Effector memory CD4-positive, alpha-beta T cell (primary cell): ENCODE measurements at places on chromosomes 6 and 20.

DNA sequence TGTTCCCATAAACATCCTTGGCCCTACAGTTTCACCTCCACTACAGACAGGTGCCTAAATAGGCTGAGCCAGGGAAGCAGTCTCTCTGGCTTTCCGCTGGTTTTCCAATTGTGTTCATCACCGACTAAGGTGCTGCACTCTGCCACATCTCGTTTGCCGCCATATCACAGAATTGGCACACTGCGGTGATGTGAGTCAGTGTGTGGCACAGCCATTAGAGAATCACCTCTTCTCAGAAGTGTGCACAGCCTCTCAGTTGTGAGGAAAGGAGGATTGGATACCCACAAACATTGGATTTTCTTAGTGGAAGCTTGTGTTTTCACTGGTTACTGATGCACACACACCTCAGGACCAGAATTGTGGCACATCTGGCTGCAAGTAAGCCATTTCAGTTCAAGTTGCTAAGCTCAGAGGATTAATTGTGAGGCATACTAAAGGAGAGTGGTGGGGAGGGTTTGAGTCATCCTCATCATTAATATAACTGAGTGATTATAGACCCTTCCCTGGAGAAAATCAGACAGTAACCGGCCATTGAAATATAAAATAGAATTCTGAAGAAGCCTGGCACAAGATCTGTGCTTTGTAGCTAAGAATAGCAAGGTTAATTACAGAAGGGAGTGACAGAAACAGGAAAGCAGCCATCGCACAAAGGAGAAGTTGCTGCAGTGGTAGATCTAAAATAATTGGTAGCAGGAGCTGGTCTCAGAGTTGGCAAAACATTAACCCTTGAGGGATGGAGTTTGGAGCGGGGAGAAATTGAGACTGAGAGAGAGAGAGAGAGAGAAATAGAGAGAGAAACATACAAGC, 506.9 kb downstream of the LMBRD1 start:
- no peak for DNase-seq

DNA sequence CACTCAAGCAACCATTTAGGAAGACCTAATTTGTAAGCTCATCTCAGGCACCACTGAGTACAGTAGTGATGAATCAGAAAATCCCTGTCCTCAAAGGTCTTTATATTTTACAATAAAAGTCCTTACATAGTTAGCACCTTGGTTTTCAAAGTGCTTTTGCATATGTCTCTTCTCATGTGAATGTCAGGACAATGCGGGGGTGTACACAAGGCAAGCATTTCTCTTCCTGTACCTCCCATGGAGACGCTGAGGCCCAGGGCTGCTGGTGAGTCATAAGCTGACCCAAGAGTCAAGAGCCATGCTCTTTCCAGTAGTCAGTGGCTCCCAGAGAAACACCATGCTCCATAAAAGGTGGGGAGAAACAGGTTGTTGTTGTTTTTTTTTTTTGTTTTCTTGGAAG, 174.0 kb downstream of the GJA10 start:
- DNase-seq: no peak

GRCh38 chr20:64042054-64042781, 6.2 kb downstream of the C20orf204 start:
- DNase-seq: no peak

DNA sequence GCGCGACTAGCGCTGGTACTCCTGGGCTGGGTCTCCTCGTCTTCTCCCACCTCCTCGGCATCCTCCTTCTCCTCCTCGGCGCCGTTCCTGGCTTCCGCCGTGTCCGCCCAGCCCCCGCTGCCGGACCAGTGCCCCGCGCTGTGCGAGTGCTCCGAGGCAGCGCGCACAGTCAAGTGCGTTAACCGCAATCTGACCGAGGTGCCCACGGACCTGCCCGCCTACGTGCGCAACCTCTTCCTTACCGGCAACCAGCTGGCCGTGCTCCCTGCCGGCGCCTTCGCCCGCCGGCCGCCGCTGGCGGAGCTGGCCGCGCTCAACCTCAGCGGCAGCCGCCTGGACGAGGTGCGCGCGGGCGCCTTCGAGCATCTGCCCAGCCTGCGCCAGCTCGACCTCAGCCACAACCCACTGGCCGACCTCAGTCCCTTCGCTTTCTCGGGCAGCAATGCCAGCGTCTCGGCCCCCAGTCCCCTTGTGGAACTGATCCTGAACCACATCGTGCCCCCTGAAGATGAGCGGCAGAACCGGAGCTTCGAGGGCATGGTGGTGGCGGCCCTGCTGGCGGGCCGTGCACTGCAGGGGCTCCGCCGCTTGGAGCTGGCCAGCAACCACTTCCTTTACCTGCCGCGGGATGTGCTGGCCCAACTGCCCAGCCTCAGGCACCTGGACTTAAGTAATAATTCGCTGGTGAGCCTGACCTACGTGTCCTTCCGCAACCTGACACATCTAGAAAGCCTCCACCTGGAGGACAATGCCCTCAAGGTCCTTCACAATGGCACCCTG, 1.6 kb downstream of the TPBG start:
- DNase-seq: peak; percentile 1

GRCh38 chr6:45076217-45076930, 251.8 kb upstream of the RUNX2 start:
- DNase-seq: no peak

GRCh38 chr6:162157167-162157870, 570.2 kb downstream of the PRKN start:
- no peak for DNase-seq

- no peak for DNase-seq
Observed at GRCh38 chr6:37614491-37614890, 83.2 kb downstream of the MDGA1 start.

DNA sequence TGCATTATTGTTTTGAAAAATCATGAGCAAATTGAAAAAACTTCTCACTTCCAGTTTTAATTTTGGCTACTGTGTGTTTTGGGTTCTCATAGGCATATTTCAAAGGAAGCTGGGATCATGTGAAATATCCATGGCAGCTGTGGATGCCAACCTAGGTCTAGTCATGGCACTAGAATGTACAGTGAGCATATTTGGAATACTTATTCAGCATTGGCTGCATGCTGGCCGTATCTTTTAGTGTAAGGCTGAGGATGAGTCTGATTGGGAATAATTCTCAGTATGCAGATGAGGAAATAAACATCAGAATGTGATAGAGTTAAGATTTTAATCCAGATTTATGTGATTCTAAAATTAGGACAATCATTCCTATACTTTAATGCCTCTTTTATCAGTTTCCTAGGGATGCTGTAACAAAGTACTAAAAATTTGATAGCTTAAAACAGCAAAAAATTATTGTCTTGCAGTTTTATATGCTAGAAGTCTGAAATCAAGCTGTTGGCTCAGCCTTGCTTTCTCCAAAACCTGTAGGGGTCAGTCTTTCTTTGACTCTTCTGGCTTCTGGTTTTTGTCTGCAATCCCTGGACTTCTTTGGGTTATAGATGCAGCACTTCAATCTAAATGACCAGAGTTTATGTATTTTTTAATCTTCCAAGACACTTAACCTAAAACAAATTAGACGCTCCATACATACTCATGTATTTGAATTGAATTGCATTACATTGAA, 37.7 kb upstream of the DEFB112 start:
- DNase-seq: no peak

GRCh38 chr20:2093159-2093781, 8.4 kb upstream of the STK35 start:
- no peak for DNase-seq

DNA sequence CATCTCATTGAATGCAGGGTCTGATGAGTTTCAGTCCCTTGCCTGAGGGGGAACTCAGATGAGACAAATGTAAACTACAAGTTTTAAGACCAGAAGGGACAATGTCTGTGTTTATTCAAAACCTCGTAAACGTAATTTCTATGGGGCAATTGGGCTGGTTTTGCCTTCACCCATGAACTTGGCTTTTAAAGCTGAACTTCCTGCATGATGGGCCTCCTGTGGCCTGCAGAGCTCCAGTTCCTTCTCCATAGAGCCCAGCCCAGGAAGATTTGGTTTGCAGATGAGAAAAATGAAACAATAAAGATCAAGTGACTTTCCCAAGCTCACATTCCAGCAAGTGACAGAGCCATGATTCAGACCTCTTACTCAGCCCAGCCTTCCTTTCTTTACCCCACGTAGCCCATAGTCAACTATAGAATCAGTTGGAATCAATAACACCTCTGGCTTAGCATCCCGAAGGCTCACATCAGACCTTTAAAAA, 612.3 kb downstream of the UTRN start:
- no peak for DNase-seq

- no peak for DNase-seq
Observed at GRCh38 chr6:23637296-23637695, 488.7 kb upstream of the NRSN1 start.

DNA sequence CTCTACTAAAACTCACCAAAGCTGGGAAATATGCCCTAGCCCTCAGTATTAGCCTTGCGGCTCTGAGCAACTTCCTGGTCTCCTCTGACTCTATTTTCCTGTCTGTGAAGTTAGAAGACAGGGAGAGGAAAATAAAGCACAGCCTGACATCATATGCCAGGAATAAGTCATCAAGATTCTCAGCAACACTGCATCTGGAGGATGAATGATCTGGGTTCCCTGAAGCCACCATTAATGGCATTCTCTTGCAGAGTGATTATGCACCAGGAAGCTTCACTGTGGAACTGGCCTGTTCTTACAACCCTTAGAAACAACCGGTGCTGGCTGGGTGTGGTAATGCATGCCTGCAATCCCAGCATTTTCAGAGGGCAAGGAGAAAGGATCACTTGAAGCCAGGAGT, 12.4 kb downstream of the ADGRF5 start:
- DNase-seq: no peak

DNA sequence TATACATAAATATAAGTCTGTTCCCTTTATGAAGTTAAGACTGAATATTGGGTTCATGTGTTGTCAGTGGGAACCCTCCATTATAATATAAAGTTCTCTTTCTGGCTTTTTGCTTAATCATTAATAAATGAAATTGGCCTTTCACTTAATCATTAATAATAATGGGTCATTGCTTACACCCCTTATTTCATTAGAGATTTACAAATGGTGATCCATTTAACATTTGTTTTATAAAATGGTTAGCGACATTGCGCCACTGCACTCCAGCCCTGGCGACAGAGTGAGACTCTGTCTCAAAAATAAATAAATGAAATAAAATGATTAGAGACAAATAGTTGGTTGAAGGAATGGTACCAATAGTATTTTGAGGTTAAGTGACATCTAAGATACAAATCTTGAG, 18.5 kb downstream of the DDX43 start:
- no peak for DNase-seq

- DNase-seq: no peak
Observed at GRCh38 chr6:47094241-47094925, 52.3 kb upstream of the ADGRF1 start.

DNA sequence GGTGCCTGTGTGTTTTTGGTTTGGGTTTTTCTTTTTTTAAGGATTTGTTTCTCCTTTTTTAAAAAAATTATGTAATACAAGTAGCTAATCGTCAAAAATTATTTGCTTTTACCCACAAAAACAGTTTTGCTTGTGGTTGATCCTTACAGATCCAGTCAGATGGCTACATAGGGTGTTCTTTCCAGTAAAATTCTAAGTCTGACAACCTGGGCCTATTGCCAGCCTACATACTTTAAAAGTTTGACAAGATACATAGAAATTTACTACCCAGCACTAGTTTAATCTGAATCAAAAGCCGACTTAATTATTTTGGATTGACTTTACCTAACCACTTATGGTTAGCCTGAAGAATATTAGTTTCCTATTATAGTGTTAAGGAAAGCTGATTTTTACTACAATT, 2.1 kb upstream of the SOX4 start:
- DNase-seq: no peak

GRCh38 chr6:54308289-54308985, at the start of gene TINAG:
Gene TINAG (plus strand): TSS chr6:54308441. CDS start chr6:54308551, 110 bp downstream.
- no peak for DNase-seq

DNA sequence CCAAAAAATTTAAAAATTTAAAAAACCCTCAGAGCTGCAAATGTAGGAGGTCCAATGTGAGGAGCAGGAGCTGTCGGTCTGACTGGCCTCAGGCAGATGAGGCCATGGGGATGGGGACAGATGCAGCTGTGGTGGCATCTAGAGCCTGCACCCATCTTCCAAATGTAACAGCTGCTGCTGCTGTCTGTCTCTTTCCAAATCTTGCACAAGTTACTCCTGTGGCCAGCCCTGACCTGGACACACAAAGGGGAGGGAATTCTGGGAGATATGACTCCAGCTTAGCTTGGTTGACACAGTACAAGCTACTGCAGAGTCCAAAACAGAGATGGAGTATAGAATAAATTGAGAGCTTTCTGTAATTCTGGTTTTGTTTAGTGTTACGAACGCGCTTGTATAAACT, 115.2 kb downstream of the PRND start:
- no peak for DNase-seq

- DNase-seq: peak; percentile 8
Observed at GRCh38 chr6:41439524-41440418, 104.4 kb downstream of the NCR2 start.

GRCh38 chr6:43934803-43935602, 165.0 kb downstream of the VEGFA start:
- no peak for DNase-seq

GRCh38 chr6:128131566-128131965, 230.7 kb upstream of the THEMIS start:
- no peak for DNase-seq

DNA sequence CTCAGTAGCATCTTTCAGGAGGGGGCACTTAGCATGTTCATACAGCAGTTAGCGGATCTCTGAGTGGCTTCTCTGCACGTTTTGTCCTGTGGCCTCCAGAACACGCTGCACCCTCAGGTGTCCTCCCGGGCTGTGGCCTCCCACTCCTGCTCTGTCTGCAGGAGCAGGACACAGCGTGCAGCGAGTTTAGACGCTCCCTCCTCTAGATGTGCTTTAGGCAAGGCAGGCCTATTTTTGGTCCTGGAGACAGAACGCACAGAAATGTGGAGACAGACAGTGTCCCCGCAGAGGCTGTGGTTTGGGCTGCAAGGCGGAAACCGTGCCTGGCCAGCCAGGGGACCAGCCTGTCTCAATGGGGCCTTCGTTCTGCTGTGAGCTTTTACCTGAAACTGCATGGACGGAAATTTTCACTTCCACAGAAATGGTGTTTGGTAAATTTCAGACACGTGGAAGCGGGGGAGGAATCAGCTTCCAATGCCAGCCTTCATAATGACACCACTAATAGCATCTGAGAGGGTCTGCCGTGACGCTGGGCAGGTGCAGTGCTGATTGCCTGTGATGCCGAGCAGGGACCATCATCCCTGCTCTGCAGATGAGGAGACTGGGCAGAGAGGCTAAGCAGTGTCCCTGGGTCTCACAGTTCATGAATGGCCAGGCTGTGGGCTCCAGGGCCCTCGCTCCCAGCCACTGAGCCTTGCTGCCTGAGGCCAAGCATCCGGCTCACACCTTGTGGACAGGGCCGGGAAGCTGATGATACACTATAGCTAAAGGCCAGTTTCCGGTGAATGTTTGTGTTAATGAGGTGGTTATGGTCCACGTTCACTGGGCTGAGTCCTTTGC, 120.9 kb downstream of the SYCP2 start:
- DNase-seq: no peak

GRCh38 chr6:28794175-28795002, 129.4 kb downstream of the TRIM27 start:
- DNase-seq: no peak

GRCh38 chr6:143054329-143054728, 6.4 kb upstream of the AIG1 start:
- DNase-seq: no peak

DNA sequence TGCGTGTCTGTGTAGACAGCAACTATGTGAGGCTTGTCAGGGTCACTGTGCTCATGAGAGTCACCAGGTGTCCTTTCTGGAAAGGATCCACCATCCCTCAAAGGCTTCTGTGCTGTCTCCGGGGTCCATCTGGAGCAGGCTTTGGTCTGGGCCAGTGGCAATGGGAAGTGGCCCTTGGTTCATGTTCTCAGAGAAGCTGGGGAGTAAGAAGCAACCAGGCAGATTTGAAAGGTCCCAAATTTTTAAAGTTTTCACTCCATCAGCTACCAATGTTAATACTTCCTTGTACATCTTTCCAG, 68.2 kb downstream of the GCNT2 start:
- DNase-seq: no peak
